HCT116 (cell line): ENCODE measurements at places on chromosomes 13 and 19. TPM values are rescaled to one million over a fixed set of nuclear protein-coding genes. Genes with fewer than 3 reads are reported as not detected.

The CDC42EP5 gene
- 0.64 TPM for total RNA-seq

The IL17D gene
- 0.25 TPM for total RNA-seq

The DLEU7 gene
- not detected for total RNA-seq

The SLC15A1 gene
- total RNA-seq, result 2.6 TPM

The GARIN5B gene
- total RNA-seq, result not detected

The PSG11 gene
- total RNA-seq, result not detected

The ZNF69 gene
- total RNA-seq, result not detected

The GSX1 gene
- not detected for total RNA-seq

The RAB3A gene
- 10.6 TPM for total RNA-seq
